ENCODE measurements at places on chromosomes 1 and 21.

DNA sequence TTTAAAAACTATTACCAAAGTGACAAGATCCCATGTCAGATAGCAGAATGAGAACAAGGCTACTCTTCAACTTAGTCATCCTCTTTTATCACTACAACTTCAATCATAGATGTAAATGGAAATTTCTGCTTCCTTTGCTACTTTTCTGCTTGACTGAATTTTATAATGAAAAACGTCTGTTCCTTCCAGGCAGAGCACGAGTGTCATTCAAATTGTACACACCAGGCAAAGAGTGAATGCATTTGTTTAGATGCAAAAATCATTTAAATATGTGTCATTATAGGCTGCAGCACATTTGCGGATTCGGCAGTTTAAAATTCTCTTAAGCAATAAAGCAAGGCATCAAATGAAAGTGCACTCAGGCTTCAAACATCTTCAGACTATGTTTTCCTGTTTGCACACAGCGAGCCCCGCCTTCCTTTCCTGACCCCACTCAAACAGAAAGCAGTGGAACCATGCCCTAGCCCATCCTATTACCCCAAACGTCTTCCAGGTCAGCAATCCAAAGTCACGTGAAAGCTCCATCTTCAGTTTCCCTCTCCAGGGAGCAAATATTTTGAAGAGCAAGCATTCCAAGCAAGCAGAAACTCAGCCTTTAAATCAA, 99.6 kb downstream of the APP start:
- peak; percentile 67 for DNase-seq

DNA sequence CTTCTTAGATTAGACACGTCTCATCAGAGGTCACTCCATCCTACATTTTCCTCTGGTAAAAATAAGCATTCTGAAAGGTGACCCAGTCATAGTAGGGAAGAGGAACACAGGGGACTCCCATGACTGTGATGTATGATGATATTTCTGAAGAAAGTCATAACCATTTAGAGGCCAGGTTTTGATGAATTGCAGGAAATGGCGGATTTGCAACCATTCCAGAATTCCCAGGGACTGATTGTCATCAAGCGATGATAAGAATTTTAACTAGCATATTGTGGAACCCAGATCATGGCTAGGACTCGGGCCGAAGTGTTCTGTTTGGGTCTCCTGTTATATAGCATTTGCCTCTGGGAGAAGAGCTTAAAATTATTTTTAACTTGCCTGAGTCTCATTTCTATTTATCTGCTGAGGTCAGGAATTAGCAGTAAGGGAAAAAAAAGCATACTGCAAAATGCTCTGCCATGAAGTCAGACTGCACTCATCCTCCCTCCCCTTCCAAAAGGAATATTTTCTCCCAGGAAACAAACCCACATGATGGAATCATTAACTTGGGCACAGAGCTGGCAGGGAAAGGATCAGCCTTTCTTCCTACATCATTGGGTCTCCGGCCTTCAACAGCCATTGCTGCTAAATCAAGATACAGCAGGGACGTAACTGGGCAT, 286.7 kb downstream of the HLX start:
- no peak for DNase-seq

GRCh38 chr21:15365751-15366392, 301.1 kb upstream of the NRIP1 start:
- DNase-seq = no peak

- no peak for DNase-seq
These were observed 5.8 kb downstream of the RGS1 start for GRCh38 chr1:192581131-192581927.

- no peak for DNase-seq
These were observed 54.6 kb downstream of the MATN1 start for GRCh38 chr1:30668546-30669327.

GRCh38 chr21:42563686-42564085, 50.0 kb downstream of the SLC37A1 start:
- DNase-seq = no peak

DNA sequence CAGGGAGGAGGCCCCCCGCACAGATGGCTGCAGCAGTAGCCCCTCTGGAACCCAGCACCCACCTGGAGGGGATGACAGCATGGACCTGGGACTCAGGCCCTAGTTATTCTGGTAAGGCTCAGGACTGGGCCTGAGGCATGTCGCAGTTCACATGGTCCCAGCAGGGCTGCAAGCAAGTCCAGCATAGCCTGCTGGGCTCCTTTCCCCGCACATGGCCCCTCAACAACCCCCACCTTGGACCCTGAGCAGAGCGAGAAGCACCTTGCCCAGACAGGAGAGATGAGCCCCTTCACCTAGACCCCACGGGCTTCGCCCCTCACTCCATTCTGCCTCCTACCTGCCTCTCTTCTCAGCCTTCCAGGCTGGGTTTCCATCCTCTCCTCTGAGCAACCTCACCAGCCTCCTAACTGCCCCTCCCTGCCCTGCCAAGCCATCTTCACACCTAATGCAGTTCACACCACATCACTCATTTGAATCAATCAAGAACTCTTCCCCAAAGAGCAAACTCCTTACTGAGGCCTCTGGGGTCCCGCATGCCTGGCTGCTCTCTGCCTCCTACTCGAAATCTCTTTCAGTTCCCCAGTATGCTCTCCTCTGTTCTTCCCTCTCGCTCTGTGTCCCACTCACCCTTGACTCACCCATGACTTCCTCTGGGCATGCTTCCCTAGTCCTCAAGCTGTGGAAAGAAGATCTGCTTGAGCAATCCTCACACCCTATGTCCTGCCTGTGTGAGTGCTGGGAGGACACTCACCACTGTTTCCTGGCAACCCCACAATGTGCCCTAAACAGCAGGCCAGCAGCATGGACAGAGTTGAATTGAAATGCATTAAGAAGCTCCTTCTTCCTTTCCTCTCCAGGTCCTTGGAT, 9.4 kb upstream of the THEMIS2 start:
- no peak for DNase-seq

DNA sequence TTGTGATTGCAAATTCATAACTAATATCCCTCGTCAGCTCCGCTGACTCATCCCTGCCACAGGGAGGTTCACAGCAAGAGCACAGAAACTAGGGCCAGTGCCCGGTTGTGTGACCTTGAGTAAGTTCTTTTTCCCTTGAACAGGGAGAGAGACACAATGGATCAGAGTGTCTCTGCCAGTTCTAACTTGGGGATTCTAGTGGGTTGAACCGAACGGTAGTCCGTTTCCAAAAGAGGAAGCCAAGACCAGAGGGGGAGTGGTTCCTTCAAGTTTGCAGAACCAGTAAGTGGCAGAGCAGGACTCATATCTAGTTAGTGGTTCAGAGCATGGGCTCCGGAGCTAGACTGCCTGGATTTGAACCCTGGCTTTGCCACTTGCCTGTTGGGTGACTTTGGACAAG, 4.9 kb upstream of the SHISA4 start:
- DNase-seq = no peak

GRCh38 chr21:45557616-45558043, 15.4 kb upstream of the SLC19A1 start:
- no peak for DNase-seq

DNA sequence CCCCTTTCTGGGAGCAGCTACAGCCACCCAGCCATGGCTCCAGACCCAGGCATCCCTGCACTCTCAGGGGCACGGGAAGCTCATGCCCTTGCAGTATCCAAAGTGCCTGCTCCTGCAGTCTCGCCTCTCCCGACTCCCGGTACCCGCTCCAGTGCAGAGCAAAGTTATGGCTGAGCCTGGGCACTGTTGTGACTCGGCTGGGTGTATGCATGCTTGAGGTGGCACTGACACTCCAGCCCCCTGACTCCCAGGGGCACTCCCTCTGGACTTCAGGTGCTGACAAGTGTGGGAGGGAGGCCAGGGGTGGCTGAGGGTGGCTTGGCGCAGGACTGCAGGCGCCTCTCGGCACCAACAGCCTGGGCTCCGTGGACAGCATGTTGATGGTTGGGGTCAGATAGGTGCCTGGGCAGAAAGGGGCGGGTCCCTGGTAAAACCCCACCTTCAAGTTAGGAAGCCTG, 580.1 kb upstream of the ADGRL2 start:
- DNase-seq = no peak

DNA sequence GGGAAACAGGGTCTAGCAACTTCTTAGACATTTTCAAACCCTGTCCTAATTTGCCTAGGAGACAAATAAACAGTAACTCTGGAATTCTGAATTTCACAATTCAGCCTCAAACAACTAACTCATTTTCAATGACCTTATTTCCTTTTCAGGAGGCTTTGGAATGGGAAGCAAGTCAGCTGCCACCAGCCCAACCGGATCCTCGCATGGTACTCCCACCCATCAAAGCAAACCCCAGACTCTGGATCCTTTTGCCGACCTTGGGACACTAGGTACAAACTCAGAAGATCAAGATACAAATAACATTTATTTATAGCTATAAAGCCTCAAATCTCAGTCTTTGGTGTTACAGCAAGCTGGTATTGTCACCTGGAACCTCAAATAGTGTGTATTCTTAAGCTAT, 18.9 kb upstream of the LEPR start:
- no peak for DNase-seq

GRCh38 chr1:164017239-164017638, 541.7 kb upstream of the PBX1 start:
- no peak for DNase-seq

DNA sequence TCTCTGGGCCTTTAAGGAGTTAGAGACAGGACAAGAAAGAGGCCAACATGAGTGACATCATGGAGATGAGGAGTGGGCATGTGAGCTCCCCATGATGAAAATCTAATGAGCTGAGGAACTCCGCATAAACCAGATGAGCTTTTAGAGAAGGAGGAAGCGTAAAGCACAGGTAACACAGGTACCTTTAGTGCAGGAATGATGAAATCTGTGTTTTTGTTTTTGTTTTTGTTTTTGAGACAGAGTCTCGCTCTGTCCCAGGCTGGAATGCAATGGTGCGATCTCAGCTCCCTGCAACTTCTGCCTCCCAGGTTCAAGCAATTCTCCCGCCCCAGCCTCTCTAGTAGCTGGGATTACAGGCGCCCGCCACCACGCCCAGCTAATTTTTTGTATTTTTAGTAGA, 12.7 kb upstream of the FAM89A start:
- DNase-seq = no peak
